HepG2 (cell line): ENCODE measurements at places on chromosomes 13 and 19. TPM values are rescaled to one million over a fixed set of nuclear protein-coding genes. Genes with fewer than 3 reads are reported as not detected.

- no peaks in the 10 kb centered on the region for H3K36me3 ChIP-seq
- no peak overlapping the region for H3K4me3 ChIP-seq
- no peaks in the 10 kb centered on the region for H3K4me1 ChIP-seq
- no peak for DNase-seq
- H3K27ac ChIP-seq: no peak overlapping the region
These were observed 7.3 kb downstream of the ATP4B start for GRCh38 chr13:113650731-113651148.

Gene TMEM86B
- 6.0 and 9.6 TPM in 2 replicates for total RNA-seq

- peaks cover 20% of the 10 kb centered on the region; the same call in 1 of the 3 replicates for H3K36me3 ChIP-seq
- DNase-seq: no peak
- no peak overlapping the region for H3K4me3 ChIP-seq
These were observed 4.0 kb downstream of the MRPL54 start for GRCh38 chr19:3766520-3766919.

- peaks cover 2% of the 10 kb centered on the region for H3K36me3 ChIP-seq
- no peak overlapping the region for H3K4me3 ChIP-seq
- H3K27ac ChIP-seq: no peak overlapping the region
- no peak for DNase-seq
These were observed 43.6 kb downstream of the ANKRD27 start for GRCh38 chr19:32631381-32631780.

DNA sequence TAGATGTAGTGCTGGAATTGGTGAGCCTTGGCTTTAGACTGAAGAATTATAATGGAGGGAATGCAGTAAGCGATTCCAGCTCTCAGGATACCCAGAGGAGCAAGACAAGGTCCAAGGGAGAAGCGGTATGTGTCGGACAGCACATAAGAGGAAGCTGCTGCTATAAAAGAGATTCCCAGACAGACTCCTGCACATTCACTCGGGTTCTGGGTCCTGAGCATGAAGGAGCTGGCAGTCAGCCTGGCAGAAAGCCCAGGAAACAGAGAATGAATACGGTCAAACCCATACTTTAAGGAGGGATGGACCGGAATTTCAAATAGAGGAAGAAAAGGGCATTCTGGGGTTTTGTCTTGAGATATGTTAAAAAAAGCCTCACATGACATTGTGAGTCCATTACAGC lies 308.3 kb downstream of the DNAJC15 start:
- no peak overlapping the region for H3K4me3 ChIP-seq
- H3K4me1 ChIP-seq: no peaks in the 10 kb centered on the region
- no peak overlapping the region for H3K27ac ChIP-seq
- no peak for DNase-seq
- no peaks in the 10 kb centered on the region for H3K36me3 ChIP-seq

Gene POSTN
- total RNA-seq: not detected in 2 replicates

DNA sequence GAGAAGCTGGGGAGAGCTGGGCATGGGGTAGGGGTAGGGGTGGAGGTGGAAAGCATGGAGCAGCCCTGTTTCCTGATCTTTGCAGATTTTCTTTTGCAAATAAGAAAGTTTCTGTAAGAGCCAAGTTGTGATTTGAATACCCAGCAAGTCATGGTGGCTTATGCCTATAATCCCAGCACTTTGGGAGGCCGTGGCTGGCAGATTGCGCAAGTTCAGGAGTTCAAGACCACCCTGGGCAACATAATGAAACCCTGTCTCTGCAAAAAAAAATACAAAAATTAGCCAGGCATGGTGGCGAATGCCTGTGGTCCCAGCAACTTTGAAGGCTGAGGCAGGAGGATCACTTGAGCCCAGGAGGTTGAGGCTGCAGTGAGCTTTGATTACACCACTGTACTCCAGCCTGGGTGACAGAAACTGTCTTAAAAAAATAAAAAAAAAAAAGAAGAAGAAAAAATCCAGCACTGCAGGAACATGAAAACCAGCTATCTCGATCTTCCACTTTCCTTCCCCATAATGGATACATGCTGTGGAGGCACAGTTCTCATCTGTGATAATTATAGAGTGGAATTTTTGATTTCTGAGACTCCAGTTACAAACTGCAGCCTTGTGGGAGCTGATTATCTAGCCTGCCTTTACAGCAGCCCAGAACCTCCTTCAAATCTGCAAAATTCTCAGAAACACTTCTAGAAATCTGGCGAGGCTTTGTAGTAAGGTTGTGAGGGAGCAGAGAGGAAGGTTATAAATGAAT lies 12.1 kb upstream of the TEX26 start:
- H3K4me3 ChIP-seq: no peak overlapping the region
- no peaks in the 10 kb centered on the region for H3K36me3 ChIP-seq
- no peaks in the 10 kb centered on the region for H3K27me3 ChIP-seq

Gene NLRP5
- total RNA-seq: not detected in 2 replicates
